Stomach (tissue), 19 donors: ENCODE measurements at places on chromosomes 16 and 17. TPM values are rescaled to one million over a fixed set of nuclear protein-coding genes. Genes with fewer than 3 reads are reported as not detected.

BMERB1 gene
- 28.6 TPM for total RNA-seq

DNA sequence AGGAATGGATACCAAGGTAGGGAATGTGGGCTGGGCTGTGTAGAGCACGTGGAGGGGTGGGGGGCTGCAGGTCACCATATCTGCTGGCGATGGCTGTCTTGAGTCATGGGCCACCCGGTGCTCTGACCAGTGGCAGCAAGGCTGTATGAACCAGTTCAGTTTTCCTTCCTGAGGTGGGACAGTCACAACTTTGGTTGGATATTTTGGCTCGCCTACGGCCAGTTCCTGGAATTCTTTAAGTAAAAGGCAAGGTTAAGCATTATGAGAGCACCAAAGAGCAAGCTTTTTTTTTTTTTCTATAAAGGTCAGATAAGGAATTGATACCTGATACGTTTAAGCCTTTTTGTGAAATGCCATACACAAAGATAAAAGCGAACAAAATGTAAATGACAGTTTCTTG is 81.9 kb downstream of the USP22 start:
- DNase-seq: no peak

KCNH4 gene
- not detected for total RNA-seq

DNA sequence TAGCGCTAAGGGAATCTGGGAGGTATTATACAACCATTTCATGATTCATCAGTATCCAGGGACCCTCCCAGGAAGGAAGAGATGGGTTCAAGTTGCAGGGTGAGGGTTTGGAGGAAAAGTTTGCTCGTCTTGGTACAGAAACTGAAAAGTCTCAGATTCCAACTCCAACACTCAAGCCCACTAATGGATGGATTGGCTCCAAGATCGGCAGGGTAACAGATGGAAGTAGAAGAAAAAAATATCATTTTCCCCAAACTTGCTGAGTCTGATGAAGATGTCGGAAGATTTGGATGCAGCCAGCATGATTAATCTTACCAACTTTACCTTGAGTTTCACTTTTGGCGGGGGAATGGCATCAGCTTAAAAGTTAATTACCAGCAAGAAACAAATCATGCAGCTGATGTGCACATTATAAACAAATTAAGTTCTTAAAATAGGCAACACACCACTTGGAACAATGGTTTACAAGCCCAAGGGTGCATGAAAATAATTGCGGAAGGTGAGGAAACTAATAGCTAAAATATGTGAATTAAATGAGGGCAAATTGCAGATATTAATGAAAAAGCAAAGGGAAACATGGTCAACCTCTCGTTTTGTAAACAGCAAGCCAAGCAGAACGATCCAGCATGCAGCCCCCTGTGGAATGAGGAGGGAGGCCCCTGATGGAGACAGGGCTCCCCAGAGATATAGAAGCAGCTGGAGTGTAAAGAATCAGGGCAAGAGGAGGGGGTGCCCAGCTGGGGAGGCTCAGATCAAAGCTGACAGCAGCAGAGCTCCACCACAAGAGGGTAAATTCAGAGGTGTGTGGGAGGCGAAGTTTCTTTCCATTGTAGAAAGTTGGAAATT is 44.1 kb upstream of the GRIN2A start:
- no peak for DNase-seq

MMP25 gene
- total RNA-seq: not detected

GRIN2A gene
- 1.7 TPM for total RNA-seq

DNA sequence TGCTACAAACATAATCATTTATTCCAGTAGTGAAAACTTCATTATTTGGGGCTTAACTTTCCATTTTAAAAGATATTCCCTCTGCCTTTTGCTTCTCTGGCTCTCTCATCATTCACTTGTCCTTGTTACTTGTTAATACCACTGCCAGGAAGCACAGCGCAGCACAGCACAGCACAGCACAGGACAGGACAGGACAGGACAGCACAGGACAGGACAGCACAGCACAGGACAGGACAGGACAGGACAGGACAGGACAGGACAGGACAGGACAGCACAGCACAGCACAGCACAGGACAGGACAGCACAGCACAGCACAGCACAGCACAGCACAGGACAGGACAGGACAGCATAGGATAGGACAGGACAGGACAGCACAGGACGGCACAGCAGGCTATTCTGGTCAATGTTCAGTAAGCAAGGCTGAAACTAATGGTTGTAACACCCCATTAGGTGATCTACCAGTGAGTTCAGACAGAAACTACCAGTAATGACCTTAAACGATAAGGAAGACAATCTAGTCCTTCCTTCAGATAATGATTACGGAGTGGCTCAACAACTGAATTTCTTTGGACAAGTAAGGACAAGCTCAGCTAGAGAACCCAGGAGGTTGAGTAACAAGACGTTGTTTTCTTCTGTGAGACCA is 31.9 kb downstream of the COG1 start:
- DNase-seq: no peak
